ENCODE measurements at places on chromosomes 16 and 17.

- DNase-seq: peak; percentile 65
These were observed 1.6 kb upstream of the N4BP1 start for GRCh38 chr16:48611329-48612137.

DNA sequence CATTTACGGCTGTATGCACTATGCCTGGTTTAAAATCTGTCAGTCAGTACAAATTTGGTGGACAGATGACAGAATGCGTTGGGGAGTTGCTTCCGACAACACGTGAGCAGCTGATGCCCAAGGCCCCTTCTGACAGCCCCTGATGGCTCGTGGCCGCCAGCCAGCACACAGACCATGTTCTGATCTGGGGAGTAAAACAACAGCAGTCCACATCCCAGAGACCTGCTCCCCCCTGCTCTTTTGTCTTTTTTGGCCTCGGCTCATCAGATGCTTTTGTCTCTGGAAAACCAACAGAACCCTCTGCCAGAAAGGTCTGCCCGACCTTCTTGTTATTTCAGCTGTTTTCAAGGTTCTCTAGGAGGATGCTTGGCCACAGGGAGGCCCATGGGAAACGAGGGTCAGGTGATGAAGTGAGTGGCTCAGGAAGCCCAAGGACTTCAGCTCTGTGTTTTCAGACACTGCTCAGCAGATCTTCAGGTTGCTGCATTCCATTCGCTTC, 10.8 kb downstream of the ARSG start:
- DNase-seq: no peak

- DNase-seq: no peak
These were observed 38.9 kb downstream of the PLCG2 start for GRCh38 chr16:81817789-81818567.

- DNase-seq: no peak
These were observed 2.3 kb upstream of the IRX3 start for GRCh38 chr16:54288835-54289241.

DNA sequence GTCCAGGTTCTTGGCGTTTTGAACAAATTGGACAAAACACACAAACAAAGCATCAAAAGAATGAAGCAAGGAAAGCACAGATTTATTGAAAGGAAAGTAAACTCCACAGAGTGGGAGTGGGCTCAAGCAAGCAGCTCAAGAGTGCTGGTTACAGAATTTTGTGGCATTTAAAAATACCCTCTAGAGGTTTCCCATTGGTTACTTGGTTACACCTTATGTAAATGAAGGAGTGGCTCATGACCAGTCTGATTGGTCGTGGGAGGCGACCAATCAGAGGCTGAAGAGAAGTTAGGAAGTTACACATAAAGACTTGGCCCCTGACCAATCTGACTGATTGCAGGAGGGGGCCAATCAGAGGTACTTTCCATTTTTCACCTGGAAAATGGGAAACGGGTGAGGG, 1373.8 kb upstream of the GOT2 start:
- DNase-seq: no peak

DNA sequence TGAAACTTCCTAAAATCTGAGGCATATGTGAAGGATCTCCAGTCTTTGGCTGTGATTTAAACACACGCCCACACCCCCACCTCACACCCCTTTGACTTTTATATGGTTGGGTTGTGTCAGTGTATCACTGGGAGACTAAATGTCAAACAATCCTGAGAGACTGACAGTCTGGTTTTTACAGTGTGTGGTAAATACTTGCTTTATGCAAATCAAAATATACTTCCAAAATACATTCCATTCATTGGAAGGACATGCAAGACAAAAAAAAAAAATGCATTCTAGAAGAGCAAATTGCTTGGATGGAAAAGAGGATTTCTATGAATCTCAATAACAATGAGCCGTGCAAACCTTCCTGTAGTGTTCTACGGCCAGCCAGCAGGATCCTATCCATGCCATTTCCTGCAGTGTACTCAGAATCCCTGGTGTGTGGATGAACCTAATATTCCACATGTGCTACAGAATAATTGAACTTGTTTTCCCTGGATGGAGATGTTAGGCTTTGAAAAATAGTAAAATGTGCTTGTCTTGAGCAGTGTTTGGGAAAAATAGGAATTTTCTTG, 602.1 kb upstream of the GOT2 start:
- no peak for DNase-seq

- no peak for DNase-seq
These were observed 11.9 kb upstream of the PLD6 start for GRCh38 chr17:17217995-17218394.

GRCh38 chr16:31487071-31487719, 4.3 kb downstream of the SLC5A2 start:
- no peak for DNase-seq

DNA sequence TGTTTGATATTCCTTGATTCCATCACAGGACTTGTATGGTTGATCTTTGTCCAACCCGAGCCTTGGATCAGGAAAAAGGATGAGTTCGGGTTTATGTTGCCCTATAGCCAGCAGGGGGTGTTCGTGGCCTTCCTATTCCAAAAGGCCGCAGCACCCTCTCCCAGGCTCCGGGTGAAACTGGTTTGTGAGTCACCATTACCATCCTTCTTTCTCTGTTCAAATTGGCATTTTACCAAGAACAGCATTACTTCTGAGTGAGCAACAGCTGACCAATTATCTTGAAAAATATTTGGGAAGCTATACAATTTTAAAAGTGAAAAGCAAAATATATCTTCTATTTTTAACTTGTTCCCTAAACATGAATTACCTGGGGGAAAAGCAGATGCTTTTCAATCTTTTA, 24.3 kb upstream of the KRT20 start:
- peak; percentile 54 for DNase-seq

- DNase-seq: no peak
These were observed 103.2 kb downstream of the SOCS1 start for GRCh38 chr16:11152677-11153331.

DNA sequence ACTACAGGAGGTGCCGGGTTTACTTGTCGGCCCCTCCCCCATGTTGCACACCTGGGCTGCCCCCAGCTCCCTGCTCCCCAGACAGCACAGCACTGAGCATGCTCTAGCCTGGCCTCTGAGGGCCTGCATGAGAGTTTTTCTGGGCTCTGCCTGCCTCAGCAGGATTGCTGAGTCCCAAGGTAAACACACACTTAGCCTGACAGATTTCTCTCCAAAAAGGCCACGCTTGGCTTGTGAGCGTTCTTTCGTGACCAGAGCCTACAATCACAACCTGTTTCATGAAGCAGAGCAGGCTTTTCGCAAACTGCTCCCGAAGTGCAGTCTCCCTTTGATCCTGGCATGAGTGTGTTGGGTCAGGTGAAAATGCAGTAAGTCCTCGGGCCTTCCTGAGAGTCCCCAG, 9.8 kb upstream of the CD300E start:
- DNase-seq: no peak

- DNase-seq: no peak
These were observed 165.6 kb downstream of the SPECC1 start for GRCh38 chr17:20174588-20175265.

DNA sequence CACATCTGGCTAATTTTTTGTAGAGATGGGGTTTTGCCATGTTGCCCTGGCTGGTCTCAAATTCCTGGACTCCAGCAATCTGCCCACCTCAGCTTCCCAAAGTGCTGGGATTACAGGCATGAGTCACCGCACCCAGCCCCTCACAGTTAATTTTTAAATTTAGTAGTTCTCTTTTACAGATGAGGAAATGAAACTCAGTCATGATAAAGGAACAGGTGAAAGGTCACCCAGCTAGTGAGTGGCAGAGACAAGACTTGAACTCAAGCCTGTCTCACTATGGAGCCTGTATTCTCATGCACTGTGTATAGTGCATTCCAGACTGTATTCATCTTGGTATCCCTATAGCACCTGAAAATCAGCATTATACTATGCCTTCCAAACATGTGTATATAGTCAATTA, 77.1 kb upstream of the WSB1 start:
- no peak for DNase-seq

DNA sequence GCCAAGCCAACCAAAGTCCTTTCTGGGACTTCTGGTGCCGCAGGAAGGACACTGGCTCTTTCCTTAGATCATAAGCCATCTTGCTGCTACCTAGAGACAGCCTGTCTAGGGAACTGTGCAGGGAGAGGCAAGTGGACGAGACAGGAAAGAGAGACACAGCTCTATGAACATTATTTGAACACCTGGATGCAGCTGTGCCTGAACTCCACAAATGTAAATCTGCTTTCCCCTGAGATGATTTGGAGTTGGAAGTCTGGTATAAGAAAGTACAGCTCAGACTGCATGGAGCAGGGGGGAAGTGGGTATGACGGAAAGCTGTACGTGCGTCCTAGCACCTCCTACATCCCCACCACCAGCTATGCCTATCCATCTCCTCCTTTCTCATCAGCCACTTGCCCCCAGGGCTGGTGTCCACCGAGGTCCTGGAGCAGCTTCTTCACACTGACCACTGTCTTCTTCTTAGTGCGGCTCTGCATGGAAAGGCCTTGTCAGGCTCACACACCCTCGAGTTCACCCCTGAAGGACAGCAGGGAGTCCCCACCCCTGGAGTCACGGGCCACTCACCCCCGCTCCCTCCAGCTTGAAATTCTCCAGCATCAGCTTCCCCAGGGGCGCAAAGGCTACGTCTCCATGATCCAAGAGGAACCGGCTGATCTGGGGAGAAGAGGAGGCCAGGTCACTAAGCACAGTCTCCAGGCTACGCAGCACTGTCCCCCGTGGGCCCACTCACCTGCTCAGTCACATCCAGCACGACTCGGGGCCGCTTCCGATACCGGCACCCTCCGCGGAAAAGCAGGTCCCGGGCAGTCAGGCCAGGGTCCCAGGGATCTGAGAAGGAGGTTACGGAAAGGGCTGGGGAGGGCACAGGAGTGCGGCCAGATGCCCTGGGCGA, 3.9 kb downstream of the TAF1C start:
- no peak for DNase-seq

DNA sequence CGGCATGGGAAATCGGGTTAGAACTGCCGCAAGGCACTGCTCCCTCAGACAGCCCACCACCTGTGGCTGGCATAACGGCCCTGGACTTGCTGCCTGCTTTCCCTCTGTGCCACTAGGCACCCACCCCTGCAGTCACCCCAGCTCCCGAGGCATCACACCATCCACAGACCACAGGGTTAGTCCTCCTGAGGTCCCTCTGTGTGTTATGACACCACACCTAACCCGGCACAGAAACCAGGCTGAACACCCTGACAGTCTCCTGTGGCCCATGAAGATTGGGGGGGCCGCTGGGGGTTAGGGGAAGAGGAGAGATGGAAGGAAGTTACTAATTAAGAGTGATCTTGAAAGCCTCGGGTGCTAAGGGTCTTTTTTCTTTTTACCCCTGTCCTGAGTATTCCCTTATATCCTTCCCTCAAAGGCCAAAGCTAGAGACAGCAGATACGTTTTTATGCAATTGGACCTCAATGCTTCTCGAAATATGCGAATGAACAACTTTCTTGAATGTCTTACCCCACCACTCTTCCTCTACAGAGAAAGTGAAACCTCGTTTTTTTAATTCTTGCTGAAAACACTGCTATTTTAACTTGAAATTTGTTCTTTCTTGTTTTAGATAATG, 7.0 kb downstream of the CYTH1 start:
- no peak for DNase-seq
